ENCODE measurements at places on chromosomes 7 and 10.

- DNase-seq, result no peak
These were observed 29.6 kb upstream of the GOT1 start for GRCh38 chr10:99460070-99460469.

DNA sequence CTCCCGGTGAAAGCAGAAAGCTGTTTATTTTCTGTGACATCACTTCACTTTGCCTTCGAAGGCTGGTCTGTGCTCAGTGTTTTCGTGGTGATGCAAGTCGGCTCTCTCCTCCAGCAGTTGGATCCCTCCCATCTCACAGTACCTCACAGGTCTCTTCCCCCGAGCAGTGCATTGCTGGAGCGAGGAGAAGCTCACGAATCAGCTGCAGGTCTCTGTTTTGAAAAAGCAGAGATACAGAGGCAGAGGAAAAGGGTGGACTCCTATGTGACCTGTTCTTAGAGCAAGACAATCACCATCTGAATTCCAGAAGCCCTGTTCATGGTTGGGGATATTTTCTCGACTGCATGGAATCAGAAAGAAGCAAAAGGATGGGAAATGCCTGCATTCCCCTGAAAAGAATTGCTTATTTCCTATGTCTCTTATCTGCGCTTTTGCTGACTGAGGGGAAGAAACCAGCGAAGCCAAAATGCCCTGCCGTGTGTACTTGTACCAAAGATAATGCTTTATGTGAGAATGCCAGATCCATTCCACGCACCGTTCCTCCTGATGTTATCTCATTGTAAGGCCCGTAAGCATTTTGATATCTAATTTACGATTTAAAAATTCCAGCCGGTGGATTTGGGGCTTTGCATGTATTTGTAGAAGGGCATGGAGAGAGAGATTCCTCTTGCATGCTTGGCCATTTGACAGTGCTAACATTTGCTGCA, at the start of gene LGI1:
LGI1 (plus strand) TSS at position 136 of the 707 bp plus-strand sequence; CDS start at position 345, 209 bp downstream.
- DNase-seq, result no peak

DNA sequence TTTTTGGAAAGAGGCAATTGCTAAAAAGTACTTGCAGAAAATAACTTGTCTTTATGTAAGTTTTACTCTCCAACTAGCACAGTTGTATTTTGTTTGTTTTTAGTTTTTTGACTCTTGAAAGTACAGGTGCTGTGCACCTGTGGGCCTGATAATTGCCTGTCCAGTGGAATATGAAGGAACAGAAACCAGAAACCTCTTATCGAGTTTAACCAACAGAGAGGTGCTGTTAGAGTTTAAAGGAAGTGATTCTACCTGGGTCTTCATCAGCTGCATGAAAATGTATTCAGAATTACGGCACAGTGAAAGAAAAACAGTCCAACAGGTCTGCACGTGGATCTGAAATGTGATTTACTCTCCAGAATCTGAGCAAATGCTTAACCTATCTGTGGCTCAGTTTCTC, 326.6 kb upstream of the POM121L12 start:
- DNase-seq, result no peak

DNA sequence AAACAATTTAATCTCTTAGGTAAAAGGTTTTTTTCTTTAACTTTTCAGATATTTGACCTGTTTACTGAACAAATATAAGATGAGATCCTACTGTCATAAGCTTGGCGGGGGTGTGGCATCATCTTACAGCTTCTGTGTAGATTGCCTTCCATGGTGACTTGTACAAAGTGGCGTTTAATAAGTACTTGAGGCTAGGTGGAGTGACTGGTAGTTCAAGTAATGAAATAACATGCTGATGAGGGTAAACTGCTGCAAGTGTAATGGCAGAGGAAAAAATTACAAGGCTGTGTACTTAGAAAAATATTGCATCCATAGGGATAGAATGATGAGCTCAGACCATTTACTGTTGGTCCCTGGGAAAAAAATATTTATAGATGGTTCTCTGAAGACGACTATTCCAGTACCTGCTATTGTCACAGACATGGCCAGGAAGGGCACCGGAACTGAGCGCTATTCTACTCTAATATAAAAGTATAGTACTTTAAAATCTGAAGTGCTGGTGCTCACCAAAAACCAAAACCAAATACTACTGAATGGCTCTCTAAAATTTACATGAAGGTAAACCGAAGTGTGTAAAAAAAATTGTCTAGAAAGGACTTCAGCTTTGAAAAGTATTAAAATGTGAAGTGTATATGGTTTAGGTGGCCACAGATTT, 42.4 kb downstream of the DNAH11 start:
- DNase-seq, result no peak

- no peak for DNase-seq
These were observed 107.2 kb upstream of the TCF7L2 start for GRCh38 chr10:112842832-112843360.

DNA sequence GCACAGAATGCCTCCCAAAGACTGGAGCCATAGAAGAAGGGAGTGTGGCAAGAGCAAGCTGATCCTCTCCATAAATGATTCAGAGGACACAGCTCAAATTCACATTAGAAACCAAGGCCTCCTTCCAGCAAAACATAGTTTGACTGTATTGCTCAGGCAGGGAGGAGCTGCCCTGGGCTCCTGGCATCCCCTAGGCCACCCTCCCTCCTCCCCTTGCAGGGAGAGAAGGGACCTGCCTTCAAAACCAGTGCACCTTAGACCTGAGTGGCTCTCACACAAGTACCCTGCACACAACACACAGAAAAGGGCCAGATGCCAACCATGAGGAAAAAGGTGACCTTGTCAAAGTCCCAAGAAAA, 64.7 kb downstream of the CREB3L2 start:
- DNase-seq, result no peak

- no peak for DNase-seq
These were observed 48.8 kb upstream of the CAMK2B start for GRCh38 chr7:44374007-44374763.

DNA sequence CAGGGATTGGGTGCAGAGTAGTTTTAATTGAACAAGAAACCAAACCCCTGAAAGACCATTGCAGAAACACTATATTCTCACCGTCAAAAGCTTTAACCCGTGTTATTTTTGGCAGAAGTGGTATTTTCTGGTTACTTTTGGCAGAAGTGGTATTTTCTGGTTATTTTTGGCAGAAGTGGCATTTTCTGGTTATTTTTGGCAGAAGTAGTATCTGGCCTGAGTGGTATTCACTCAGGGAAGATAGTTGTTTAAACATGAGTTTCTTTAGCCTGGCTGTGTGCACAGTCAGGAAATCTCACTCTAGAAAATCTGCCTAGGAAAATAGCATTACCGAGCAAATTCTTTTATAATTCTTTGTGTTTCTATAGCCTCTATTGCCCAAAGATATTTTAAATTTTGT, 322.7 kb downstream of the GFRA1 start:
- DNase-seq, result no peak

GRCh38 chr7:30668102-30668501, 14.2 kb downstream of the CRHR2 start:
- no peak for DNase-seq

DNA sequence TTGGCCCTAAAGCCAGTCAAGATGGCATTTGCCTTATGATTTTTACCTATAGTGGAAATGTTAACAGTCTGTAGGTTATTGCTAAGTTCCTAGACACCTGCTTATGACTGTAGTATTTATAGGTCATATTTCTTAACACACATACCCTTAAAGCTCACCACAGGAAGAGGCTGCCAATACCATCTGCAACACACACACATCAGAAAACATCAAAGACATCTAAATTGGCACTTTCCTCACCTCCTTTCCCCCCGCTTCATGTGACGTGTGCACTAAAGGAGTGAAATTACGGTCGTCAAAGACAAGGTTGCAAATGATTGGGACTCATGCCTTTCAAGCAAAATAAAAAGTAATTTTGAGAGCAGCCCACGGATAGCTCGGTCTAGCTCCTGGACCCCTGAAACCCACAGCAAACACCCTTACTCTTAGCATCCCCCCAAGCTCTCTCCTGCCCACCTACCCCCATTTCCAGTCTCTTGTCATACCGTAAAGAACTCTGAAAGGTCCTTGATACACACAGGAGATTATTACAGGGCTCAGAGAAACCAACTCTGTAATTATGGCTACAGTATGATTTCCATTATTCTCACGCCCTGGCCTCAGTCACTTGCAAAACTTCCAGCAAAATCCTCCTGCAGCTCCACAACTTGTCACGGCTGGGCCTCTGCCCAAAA, 90.5 kb downstream of the PLXNA4 start:
- no peak for DNase-seq

GRCh38 chr10:130230611-130231010, 94.4 kb downstream of the GLRX3 start:
- DNase-seq, result no peak

GRCh38 chr7:117675497-117676435, 195.9 kb downstream of the CFTR start:
- no peak for DNase-seq

DNA sequence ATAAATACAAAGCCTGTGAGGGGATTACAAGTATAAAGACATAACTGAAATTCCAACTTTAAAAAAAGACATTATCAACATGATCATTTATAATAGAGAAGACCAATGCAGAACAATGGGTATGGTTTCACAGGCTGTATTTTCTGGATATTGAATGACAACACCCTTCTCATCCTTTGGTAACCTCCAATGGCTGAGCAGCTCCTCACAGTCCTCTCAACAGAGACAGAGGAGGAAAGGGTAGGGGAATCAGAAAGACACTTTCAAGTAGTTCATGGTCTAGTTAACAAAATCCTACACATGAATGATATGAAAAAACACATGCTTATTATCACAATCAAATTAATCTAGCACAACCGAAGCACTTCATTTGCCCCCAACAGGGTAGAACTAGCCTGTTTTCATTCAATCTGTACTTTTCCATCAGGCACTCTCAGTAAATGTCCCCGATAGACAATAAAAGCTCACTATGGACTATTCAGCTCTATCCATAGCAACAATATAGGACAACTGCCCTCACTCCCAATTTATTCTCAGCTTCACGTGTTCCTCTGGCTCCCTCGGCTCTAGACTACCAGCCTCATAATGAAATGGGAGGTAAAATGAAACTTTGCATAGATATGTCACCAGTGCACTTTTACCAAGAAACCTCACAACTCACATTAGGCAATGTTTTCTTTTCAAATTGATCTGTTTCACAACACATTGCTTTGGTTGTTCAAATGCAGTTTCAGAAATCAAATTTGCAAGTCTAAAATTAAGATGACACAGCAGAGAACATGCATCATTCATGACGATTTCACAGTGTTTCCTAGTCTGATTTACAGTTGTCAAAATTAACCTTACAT, 211.4 kb downstream of the THSD7A start:
- no peak for DNase-seq

DNA sequence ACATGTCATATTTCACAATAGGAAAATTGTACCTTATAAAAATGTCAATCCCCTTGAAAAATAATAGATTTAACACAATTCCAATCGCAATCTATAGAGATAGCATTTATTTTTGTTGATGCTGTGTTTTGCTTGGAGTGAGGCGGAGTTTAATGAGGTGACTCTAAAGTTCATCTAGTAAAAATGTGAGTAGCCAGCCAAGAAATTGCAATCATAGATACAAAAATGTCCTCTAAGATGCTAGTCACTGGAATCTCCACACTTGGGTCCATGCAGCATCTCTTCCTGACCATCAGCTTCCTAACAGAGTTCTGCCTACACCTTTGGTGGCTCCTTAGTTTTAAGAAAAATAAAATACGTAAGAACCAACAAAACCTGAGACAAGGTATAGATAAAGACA, 44.9 kb downstream of the GLI3 start:
- DNase-seq, result no peak
